ENCODE measurements at places on chromosomes 1 and 21.

GRCh38 chr1:2840036-2840809, 38.7 kb upstream of the TTC34 start:
- DNase-seq: peak; percentile 22

GRCh38 chr1:230256896-230257295, 169.2 kb downstream of the PGBD5 start:
- DNase-seq: no peak

DNA sequence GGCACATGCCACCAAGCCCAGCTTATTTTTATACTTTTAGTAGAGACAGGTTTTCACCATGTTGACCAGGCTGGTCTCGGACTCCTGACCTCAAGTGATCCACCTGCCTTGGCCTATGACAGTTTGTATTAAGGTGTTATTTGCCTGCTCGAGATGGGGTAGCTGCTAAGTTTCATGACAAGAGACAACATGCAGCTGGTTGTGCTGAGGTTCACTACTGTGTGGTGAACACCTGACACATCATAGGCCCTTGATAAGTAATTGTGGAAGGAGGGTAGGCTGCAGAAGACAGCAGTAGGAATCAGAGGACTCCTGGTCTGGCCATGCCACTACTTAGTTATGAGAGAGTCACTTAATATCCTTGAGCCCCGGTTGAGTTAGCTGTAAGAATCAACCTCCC, 46.2 kb downstream of the PLPP3 start:
- no peak for DNase-seq

DNA sequence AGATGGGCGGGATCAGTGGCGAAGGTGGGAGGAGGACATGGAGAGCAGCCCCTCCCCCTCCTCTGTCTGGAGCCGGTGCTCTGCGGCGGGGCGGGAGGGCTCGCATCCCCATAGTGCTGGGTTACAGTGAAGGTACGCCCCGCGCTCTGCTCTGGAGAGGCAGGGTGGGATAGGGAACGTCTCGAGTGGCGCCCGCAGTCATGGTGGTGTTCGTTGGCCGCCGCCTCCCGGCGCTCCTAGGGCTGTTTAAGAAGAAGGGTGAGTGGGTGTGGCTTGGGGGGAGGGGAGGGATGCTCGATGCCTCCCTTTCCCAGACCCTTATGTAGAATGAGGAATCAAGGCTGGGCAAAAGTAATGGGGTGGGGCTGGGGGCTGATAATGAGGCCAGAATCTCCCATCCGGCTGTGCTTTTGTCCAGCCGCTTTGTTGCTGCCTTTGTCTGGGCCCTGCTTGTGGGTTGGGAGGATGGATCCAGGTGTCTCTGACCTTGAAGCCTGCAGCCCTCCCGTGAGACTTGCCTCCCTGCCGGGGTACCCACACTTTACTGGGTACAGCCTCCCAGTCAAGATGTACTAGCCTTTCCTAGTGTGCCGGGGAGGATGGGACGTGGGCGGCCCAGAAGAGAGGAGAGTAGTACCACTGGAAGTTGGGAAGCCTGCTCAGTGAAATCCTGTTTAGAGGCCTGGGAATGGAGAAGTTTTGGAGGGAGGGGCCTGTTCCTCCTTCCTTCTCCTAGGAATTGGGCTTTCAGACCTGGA, 51.4 kb downstream of the YARS1 start:
- peak; percentile 41 for DNase-seq

DNA sequence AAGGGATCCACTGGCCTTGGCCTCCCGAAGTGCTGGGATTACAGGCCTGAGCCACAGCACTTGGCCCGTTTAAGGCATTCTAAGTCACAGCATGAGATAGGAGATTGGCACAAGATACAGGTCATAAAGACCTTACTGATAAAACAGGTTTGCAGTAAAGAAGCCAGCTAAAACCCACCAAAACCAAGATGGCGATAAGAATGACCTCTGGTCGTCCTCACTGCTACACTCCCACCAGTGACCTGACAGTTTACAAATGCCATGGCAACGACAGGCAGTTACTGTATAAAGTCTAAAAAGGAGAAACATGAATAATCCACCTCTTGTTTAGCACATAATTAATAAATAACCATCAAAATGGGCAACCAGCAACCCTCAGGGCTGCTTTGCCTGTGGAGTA, 33.3 kb upstream of the RCC2 start:
- no peak for DNase-seq

GRCh38 chr1:32755810-32756159, 53.2 kb upstream of the SYNC start:
- no peak for DNase-seq

GRCh38 chr1:42747125-42747524, 7.1 kb upstream of the CLDN19 start:
- DNase-seq: no peak

GRCh38 chr1:113433184-113433583, 42.9 kb downstream of the MAGI3 start:
- DNase-seq: no peak

All from lower lobe of right lung (tissue), 2 donors.